Colonic mucosa (tissue), 4 donors: ENCODE measurements at places on chromosomes 4 and X. TPM values are rescaled to one million over a fixed set of nuclear protein-coding genes. Genes with fewer than 3 reads are reported as not detected.
A peak's percentile ranks its signal among the peaks of the same experiment; 100 is the strongest.

GRCh38 chrX:111282991-111283390, 12.7 kb upstream of the CAPN6 start:
- no peaks in the 10 kb centered on the region for H3K27me3 ChIP-seq
- H3K27ac ChIP-seq: no peak overlapping the region
- DNase-seq: no peak
- no peak overlapping the region for H3K4me3 ChIP-seq

Gene HSFX4
- total RNA-seq: not detected

Gene ETFDH
- total RNA-seq: 72.9 TPM

DNA sequence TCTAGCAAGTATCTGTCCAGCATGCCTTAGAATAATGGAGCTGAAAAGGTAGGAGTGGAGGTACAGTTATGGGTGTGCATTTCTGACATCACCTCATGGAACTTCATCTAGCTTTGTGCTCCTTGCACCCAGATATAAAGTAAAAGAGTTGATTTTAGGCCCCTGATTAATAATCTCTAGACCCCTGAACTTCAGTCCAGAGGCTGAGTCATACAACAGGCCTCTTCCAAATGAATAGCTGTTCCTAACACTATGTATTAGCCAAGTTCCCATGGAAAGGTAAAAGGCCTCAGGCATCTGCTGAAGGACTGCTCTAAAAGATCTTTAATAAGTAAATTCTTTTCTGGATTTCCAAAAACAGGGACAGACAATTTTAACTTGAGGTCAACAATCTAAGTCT, 16.2 kb downstream of the TBC1D9 start:
- H3K36me3 ChIP-seq: no peaks in the 10 kb centered on the region
- no peak overlapping the region for H3K27ac ChIP-seq
- no peak overlapping the region for H3K4me3 ChIP-seq
- no peak for DNase-seq

- H3K4me3 ChIP-seq: no peak overlapping the region
- DNase-seq: no peak
- no peaks in the 10 kb centered on the region for H3K36me3 ChIP-seq
- H3K27ac ChIP-seq: no peak overlapping the region
- no peaks in the 10 kb centered on the region for H3K27me3 ChIP-seq
- H3K4me1 ChIP-seq: no peaks in the 10 kb centered on the region
Measured at GRCh38 chrX:42694260-42694815, 83.6 kb downstream of the PPP1R2C start.

GRCh38 chr4:76589872-76590797, 155.1 kb downstream of the SHROOM3 start:
- H3K4me1 ChIP-seq: peaks cover 3% of the 10 kb centered on the region
- H3K36me3 ChIP-seq: no peaks in the 10 kb centered on the region
- H3K27ac ChIP-seq: peak overlapping the region; percentile 74
- peak; percentile 54 for DNase-seq
- H3K4me3 ChIP-seq: no peak overlapping the region
- H3K27me3 ChIP-seq: no peaks in the 10 kb centered on the region

DNA sequence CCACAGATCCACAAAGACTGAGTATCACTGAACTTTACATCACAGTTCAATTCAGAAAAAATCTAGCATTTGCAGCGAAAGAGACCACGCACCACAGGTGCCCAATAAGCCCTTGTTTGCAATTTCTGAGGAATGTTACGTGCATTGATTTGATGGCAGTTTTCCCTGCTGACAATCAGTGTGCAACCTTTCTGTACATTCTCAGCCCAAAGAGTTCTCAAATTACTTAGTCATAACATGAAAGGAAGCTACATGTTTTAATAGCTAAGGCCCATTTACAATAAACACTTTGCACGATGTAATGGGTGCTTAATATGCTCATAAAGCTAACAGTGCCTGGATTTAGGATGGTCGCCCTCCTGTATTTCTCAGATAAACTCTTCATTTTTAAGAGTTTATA, 47.9 kb downstream of the PTCHD1 start:
- H3K27me3 ChIP-seq: no peaks in the 10 kb centered on the region
- no peaks in the 10 kb centered on the region for H3K36me3 ChIP-seq
- H3K4me3 ChIP-seq: no peak overlapping the region
- H3K4me1 ChIP-seq: no peaks in the 10 kb centered on the region
- no peak for DNase-seq

Gene FMR1NB
- total RNA-seq: not detected

DNA sequence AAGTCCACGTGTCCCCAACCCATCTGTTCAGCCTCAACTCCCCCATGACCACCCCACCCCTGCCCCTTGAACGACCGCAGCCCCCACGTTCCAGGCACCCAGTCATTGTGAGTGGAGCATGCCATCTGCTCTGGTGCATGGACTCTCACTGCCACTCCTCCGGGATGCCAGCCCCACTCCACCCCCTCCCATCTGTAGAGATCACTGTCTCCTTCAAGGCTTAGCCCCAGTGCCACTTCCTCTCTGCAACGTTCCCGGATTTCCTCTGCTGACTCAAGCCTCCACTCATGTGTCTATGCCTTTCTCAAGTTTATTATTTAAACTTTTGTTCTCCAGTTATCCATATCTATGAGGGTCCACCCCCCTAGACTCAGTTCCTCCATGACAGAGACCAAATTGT, 54.0 kb downstream of the MAML3 start:
- peak; percentile 53 for DNase-seq
- no peaks in the 10 kb centered on the region for H3K4me1 ChIP-seq
- H3K27me3 ChIP-seq: no peaks in the 10 kb centered on the region
- H3K4me3 ChIP-seq: no peak overlapping the region
- H3K36me3 ChIP-seq: no peaks in the 10 kb centered on the region

DNA sequence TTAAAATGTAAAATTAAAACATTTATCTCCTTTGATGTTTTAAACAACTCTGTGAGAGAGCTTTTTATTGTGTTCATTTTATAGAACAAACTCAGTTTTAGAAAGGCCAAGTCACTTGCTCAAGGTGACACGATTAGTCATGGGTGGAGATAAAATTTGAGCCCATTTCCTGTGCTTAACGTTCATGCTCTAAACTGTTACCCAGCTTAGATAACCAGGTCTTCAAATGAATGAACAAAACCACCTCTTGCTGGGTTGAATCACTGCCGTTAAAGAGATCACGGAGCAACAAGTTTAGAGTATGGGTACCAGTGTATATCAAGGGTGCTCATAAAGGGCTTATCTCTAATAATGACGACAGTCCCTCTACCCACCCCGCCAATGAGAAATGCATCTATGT, 10.2 kb upstream of the CASK start:
- H3K36me3 ChIP-seq: no peaks in the 10 kb centered on the region
- H3K27me3 ChIP-seq: no peaks in the 10 kb centered on the region
- no peaks in the 10 kb centered on the region for H3K4me1 ChIP-seq

Gene GSX2
- total RNA-seq: not detected

Gene GYG2
- total RNA-seq: 22.0 TPM

Gene SYP
- total RNA-seq: 6.4 TPM

Gene RNF128
- total RNA-seq: 28.0 TPM

DNA sequence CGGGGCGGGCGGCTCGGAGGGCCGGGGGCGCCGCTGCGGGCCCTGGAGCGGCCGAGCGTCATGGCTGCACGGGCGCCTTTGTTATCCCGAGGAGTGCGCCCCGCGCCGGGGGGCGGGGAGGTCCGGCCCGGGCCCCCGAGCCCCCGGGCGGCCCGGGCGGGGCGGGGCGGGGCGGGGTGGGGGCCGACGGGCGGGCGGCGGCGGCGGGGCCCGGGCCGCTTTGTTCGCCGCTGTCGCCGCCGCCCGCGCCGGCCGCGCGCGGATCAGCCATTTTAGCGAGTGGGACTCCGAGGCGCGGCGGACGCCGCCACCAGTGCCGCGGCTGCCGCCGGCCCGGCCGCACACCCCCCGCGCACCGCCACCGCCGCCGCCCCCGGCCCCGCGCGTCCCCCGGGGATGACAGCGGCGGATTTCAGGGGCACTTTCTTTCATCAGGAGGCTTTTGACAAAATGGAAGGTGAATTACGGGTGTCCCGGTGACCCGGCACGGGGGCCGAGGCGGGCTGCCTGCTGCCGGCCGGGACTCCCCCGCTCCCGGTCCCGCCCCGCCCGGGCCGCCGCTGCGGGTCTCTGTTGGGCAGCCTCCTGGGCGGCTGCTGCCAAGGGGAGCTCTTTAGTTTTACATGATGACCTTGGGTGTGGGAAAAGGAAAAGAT, 1.2 kb downstream of the HMGB3 start:
- no peaks in the 10 kb centered on the region for H3K36me3 ChIP-seq
- H3K27ac ChIP-seq: no peak overlapping the region
- H3K27me3 ChIP-seq: no peaks in the 10 kb centered on the region
- peak overlapping the region; percentile 43 for H3K4me3 ChIP-seq

GRCh38 chrX:10033375-10034007, 66.3 kb downstream of the CLDN34 start:
- no peaks in the 10 kb centered on the region for H3K4me1 ChIP-seq
- DNase-seq: no peak
- no peak overlapping the region for H3K4me3 ChIP-seq
- H3K27ac ChIP-seq: no peak overlapping the region
- no peaks in the 10 kb centered on the region for H3K27me3 ChIP-seq
- H3K36me3 ChIP-seq: no peaks in the 10 kb centered on the region

Gene SLBP
- 30.1 TPM for total RNA-seq

- H3K27ac ChIP-seq: no peak overlapping the region
- H3K4me1 ChIP-seq: no peaks in the 10 kb centered on the region
Measured at GRCh38 chr4:158259955-158260575, 49.8 kb downstream of the TMEM144 start.

DNA sequence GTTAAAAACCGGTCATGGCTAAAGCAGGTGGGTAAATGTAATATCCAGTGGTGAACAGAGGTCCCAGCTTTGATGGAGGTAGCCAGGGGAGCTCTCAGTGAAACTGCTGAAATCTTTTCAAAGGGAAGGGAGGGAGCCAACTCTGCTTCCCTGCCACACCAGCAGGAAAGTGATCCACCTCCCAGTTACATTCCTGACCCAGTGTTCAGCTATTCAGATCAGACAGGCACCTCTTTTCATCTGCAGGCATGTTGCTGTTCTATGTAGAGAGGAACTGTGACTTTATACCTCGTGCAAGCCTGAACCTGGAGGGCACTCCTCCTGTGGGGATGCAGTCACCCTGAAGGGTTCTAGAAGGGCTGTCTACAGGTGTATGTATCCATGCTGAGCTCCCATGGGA, 37.6 kb downstream of the DCLK2 start:
- no peaks in the 10 kb centered on the region for H3K36me3 ChIP-seq
- H3K27me3 ChIP-seq: no peaks in the 10 kb centered on the region
- H3K4me1 ChIP-seq: no peaks in the 10 kb centered on the region
- no peak for DNase-seq
- no peak overlapping the region for H3K4me3 ChIP-seq

- H3K36me3 ChIP-seq: no peaks in the 10 kb centered on the region
- no peak for DNase-seq
- H3K27ac ChIP-seq: no peak overlapping the region
- no peaks in the 10 kb centered on the region for H3K27me3 ChIP-seq
Measured at GRCh38 chr4:74751247-74751646, 43.1 kb downstream of the BTC start.

GRCh38 chrX:106707771-106708454, 18.6 kb upstream of the RNF128 start:
- no peaks in the 10 kb centered on the region for H3K36me3 ChIP-seq
- no peak overlapping the region for H3K27ac ChIP-seq
- no peak for DNase-seq
- no peaks in the 10 kb centered on the region for H3K27me3 ChIP-seq
- no peaks in the 10 kb centered on the region for H3K4me1 ChIP-seq
- H3K4me3 ChIP-seq: no peak overlapping the region

Gene LRIT3
- total RNA-seq: not detected

Gene HSFX3
- not detected for total RNA-seq

GRCh38 chr4:36256398-36256891, 12.1 kb upstream of the ARAP2 start:
- H3K27ac ChIP-seq: no peak overlapping the region
- H3K4me3 ChIP-seq: no peak overlapping the region
- H3K27me3 ChIP-seq: no peaks in the 10 kb centered on the region

Gene POU3F4
- not detected for total RNA-seq

DNA sequence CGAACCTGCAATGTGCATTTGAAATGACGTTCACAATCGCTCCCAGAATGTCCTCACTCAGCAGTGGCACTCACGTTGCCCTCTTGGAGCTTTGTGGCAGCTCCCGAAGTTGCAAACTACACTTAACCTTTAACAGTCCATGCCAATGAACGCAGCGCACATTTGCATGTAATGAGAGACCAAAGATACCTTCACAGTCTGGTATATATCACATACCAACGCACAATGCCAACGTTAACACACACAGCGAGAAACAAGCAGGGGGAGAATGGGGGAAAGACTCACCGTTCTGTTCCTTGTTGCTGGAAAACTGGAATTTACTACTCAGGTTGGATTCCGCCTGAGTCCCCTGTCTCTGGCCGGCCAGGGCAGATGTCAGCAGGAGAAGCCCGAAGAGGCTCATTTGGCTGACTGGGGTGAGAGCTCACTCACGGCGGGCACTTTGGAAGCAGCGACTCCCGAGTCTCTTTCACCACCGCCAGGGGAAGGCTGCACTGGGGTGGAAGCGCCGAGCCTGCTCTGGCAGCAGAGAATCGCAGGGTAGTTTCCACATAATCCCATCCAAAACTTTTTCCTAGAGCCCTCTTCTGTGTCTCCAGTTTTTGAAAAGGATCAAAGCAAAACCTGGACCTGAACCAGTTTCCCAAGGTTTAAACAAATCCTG, 966 bp downstream of the PDGFC start:
- no peaks in the 10 kb centered on the region for H3K27me3 ChIP-seq
- H3K4me1 ChIP-seq: no peaks in the 10 kb centered on the region
- peak overlapping the region; percentile 53 for H3K27ac ChIP-seq

- H3K4me3 ChIP-seq: no peak overlapping the region
- DNase-seq: peak; percentile 21
- no peaks in the 10 kb centered on the region for H3K4me1 ChIP-seq
- no peak overlapping the region for H3K27ac ChIP-seq
Measured at GRCh38 chrX:69133921-69134542, 31.2 kb downstream of the PJA1 start.

- no peaks in the 10 kb centered on the region for H3K36me3 ChIP-seq
- no peaks in the 10 kb centered on the region for H3K4me1 ChIP-seq
- H3K27ac ChIP-seq: no peak overlapping the region
- no peak overlapping the region for H3K4me3 ChIP-seq
- no peak for DNase-seq
Measured at GRCh38 chr4:181956512-181956911, 286.7 kb upstream of the TENM3 start.

DNA sequence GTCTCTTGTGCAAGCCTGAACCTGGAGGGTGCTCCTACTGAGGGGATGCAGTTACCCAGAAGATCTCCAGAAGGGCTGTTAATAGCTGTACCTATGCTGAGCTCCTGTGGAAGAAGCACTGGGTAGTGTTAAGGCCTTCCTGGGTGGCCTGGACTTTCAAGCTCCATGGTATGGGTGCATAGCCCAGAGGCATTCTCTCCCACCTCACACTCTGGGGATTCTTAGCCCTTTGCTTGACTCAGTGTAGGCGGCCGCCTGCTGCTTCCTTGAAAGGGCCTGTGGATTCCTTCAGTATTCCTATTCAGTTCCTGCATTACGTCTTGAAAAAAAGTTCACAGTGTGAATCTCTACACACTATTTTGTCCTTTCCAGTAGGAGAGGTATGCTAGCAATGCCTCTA, 235.7 kb upstream of the MAGEB16 start:
- no peak overlapping the region for H3K4me3 ChIP-seq
- H3K36me3 ChIP-seq: no peaks in the 10 kb centered on the region
- DNase-seq: no peak
- no peaks in the 10 kb centered on the region for H3K27me3 ChIP-seq

GRCh38 chrX:4850312-4850711, 1136.9 kb upstream of the PRKX start:
- no peaks in the 10 kb centered on the region for H3K27me3 ChIP-seq
- DNase-seq: no peak
- no peak overlapping the region for H3K27ac ChIP-seq
- no peak overlapping the region for H3K4me3 ChIP-seq
- no peaks in the 10 kb centered on the region for H3K36me3 ChIP-seq
- no peaks in the 10 kb centered on the region for H3K4me1 ChIP-seq

Gene MAD2L1
- total RNA-seq: 35.9 TPM

GRCh38 chr4:110415478-110415877, 60.5 kb upstream of the ENPEP start:
- H3K4me1 ChIP-seq: no peaks in the 10 kb centered on the region
- H3K27ac ChIP-seq: no peak overlapping the region
- H3K36me3 ChIP-seq: no peaks in the 10 kb centered on the region
- H3K4me3 ChIP-seq: no peak overlapping the region
